Myometrial cell (primary cell): ENCODE measurements at places on chromosomes 11 and 22. TPM values are rescaled to one million over a fixed set of nuclear protein-coding genes. Genes with fewer than 3 reads are reported as not detected.

Gene CSF2RB
- total RNA-seq, result not detected in 2 replicates

Gene FAM227A
- 0.58 and 1.8 TPM in 2 replicates for total RNA-seq

Gene CDC42EP2
- total RNA-seq, result 32.4 and 33.4 TPM in 2 replicates

Gene PKDREJ
- total RNA-seq, result not detected in 2 replicates

Gene CNGA4
- total RNA-seq, result not detected in 2 replicates

Gene ALDH3B1
- 61.7 and 66.1 TPM in 2 replicates for total RNA-seq

Gene P2RY6
- total RNA-seq, result not detected in 2 replicates

Gene GLYATL1
- total RNA-seq, result 1.2 TPM in 1 of 2 replicates, not detected in the other

Gene SULT4A1
- not detected in 2 replicates for total RNA-seq
